ENCODE measurements at places on chromosomes 12 and 14.

- no peak for DNase-seq
Measured at GRCh38 chr12:29711381-29711780, 72.4 kb downstream of the TMTC1 start.

- DNase-seq, result no peak
Measured at GRCh38 chr14:59254146-59254910, 65.9 kb downstream of the DAAM1 start.

GRCh38 chr14:104315625-104316024 is 177.2 kb downstream of the KIF26A start:
- no peak for DNase-seq

DNA sequence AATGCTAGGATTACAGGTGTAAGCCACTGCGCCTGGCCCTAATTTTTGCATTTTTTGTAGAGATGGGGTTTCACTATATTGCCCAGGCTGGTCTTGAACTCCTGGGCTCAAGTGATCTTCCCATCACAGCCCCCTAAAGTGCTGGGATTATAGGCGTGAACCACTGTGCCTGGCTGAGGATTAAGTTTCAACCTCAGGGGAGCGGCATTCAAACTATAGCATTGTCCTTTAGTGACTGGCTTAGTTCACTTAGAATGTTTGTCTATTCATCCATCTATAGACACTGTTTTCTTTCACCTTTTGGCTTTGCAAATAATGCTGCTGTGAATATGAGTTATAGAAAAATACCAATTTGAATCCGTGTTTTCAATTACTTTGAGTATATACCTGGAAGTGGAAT is 25.2 kb downstream of the PTPN11 start:
- DNase-seq, result no peak

DNA sequence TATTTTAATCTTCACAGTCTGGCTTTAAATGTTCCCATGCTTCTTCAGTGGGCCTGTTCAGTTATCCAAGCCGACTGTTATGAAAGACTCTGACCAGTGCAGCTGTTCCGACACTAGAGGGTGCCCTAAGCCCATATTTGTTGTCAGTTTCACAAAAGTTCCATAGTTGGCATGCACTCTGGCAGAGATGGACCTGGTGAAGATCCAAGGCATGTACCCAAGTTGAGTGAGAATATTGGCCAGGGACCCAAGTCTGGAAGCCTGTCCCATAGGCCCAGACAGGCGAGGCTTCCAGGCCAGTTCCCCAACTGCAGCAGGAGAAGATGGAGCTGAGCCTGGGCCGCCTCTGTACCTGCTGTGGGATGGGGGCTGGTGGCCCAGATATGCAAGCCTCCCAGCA is 27.4 kb upstream of the GUCY2C start:
- DNase-seq, result peak; percentile 56
